ENCODE measurements at places on chromosomes 6 and 20.

DNA sequence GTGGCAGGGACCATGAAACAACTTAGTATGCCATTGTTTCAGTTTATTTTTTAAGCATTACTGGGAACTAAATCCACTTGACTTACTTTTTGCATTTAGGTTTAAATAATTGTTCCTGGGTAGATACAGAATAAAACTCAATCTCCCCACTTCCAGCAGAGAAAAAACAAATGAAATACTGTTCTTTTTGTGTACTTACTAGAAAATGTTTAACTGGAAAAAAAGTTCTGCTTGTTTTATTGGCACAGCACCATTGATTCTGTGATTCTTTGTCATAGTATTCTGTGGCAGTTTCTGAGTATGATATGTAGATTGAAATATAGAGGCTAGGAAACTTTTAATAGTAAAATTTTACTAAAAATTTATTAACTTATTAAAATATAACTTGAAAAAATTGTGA lies 10.2 kb downstream of the ASXL1 start:
- no peak for DNase-seq

DNA sequence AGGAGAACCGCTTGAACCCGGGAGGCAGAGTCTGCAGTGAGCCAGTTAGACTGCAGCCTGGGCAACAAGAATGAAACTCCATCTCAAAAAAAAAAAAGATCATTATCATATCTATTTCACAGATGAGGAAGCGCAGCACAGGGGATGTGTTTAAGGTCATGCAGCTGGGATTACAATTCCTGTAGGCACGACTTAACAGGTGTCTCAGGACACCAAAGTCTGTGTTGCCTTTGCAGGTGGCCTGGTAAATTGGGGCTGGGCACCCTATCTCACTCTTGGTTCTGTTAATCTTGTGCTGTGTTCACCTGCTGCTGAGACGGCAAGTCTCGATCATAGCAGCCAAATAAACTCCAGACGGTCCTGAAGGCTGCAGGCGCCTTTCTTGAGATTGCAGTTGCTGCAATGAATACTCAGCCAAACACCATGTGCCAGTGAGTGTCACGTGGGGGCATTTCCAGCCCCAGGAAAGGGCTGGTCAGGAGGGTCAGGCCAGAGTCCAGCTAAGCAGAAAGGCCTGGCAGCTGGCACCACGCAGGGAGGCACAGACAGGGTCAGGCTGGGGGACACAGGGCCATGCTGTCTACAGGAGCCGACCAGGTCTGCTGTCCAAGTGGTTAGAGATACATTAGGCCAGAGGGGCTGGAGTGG lies 55.8 kb downstream of the FGD2 start:
- DNase-seq, result no peak

GRCh38 chr20:21663465-21663864 lies 42.0 kb upstream of the PAX1 start:
- no peak for DNase-seq

- DNase-seq, result no peak
Observed at GRCh38 chr20:54250691-54251090, 42.8 kb downstream of the PFDN4 start.

DNA sequence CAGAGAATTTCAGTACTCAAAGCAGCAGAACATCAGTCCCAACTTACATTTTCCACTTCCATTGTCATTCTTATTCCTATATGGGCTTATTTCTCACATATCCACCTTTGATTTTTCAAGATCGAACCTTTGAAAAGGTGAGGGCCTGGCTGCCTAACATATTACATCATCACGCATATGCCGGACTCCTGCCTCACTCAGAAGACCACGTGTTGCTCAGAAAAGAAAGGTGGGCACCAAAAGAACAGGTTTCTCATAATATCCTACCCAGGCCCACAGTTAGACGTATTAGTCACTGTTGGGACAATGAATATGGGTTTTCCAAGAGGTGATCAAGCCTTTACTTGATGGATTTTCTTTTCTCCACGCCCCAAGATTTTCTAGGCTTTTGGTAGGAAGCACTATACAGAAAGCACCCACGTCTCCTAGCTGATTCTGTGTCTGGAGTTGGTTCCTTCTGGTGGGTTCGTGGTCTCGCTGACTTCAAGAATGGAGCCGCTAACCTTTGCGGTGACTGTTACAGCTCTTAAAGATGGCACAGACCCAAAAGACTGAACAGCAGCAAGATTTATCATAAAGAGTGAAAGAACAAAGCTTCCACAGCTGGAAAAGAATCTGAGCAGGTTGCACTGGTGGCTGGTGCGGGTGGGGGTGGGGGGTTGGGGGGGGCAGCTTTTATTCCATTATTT lies 168.9 kb downstream of the ATXN1 start:
- no peak for DNase-seq

DNA sequence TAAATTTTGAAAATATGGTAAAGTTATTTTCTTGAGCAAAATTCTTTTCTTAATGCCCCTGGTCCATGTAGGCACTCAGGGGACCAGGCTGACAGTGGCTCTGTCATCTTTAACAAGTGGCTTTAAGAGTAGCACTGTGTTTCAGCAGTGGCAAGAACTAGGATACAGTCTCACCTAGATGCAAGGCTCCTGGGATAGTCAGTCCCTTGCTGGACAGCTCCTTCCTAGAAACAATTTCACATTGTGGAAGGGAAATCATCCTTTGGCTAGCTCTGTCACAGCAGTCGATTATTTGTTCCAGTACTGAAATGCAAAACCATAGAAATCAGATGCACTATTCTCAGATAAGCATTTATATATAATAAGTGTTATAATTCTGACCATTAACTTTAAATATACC lies 175.4 kb upstream of the KCNQ5 start:
- DNase-seq, result no peak

GRCh38 chr6:76633259-76633658 lies 560.8 kb upstream of the IMPG1 start:
- no peak for DNase-seq

- peak; percentile 40 for DNase-seq
Observed at GRCh38 chr20:36465109-36466080, 75.9 kb upstream of the MYL9 start.

DNA sequence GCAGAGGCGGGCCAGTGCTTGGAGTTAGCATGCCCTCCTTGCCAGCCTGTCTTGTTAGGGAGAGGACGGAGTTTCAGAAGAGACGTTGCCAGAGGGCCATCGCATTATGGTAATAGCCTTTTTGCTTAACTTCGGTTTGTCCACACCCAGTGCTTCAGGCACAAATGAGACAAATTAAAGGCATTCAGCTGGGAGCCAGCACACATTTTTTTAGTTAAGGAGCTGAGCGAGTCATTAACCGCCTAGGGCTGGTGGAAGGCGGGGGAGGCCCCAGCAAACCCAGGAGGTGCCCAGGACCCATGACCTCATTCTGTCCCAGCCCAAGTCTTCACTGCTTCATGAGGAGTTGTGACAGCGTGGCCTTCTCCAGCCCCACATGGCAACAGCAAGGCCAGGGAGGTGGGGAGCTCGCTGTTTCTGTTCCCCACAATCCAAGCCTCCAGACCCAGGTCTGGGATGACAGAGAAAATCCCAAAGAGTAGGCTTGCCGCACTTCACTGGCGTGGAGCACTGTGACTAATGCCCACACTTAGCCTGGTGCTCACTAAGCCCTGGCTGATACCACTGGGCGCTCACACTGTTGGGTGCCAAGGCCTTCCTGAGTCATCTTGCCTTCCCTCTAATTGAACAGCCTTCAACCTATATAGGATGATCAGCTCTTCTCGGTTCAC lies 237.1 kb downstream of the ANKRD60 start:
- DNase-seq, result no peak

All from CD4-positive, alpha-beta T cell treated with Interleukin-6 at 100 ng/mL for 8 hours (primary cell).